ENCODE measurements at places on chromosomes 4 and X.

GRCh38 chrX:12974305-12974795, 560 bp upstream of the TMSB4X start:
- DNase-seq, result no peak

- DNase-seq, result no peak
Observed at GRCh38 chrX:108439961-108440696, 491 bp downstream of the COL4A5 start.

GRCh38 chr4:152728343-152728742, 48.5 kb upstream of the TMEM154 start:
- DNase-seq, result no peak

DNA sequence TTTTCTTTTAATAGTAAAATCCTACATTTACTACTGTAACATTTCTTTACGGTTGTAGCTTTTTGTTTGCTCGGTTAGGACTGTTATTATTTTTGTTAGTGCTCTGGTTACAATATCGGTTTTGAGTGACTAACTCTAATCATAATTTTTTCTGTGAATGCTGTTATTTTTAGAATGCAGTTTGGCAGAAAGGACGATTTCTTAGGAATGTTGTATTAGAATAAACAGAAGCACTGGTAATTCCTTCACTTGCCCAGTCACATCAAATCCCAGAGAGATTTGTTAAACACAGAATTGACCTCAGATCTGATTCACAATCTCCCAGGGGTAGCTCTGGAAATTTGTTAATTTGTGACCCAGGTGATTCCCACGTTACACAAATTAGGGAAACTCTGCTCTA, 21.7 kb downstream of the DDIT4L start:
- DNase-seq, result no peak

DNA sequence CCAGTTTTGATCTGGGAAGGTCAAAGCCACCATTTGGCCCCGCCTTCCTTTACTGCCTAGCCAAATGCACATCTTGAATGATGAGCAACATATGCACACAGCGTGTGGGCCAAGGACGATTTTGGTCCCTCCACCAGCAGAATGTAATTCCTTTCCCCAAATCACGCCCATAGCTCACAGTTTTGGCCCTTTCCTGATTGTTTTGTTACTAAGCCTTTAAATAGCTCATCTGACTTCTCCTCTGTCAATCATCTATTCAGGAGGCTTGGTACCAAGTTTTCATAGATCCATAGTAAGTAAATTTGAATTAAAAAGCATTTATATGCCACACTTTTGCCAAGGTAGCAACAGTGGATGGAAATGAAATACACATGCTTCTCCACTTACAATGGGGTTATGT, 123.3 kb downstream of the NFKB1 start:
- no peak for DNase-seq

- no peak for DNase-seq
Observed at GRCh38 chrX:39150220-39150619, 349.0 kb downstream of the MID1IP1 start.

Measured in NCI-H510A (cell line).